Muscle of leg (tissue), 16 donors: ENCODE measurements at places on chromosomes 11 and 22. TPM values are rescaled to one million over a fixed set of nuclear protein-coding genes. Genes with fewer than 3 reads are reported as not detected.

- H3K27ac ChIP-seq = peak overlapping the region; percentile 57
- peaks cover 24% of the 10 kb centered on the region for H3K4me1 ChIP-seq
- peaks cover 86% of the 10 kb centered on the region for H3K27me3 ChIP-seq
- H3K4me3 ChIP-seq = peak overlapping the region; percentile 42
- peak; percentile 88 for DNase-seq
- H3K36me3 ChIP-seq = no peaks in the 10 kb centered on the region
These were observed 1.5 kb downstream of the DBX1 start for GRCh38 chr11:20158597-20159257.

DNA sequence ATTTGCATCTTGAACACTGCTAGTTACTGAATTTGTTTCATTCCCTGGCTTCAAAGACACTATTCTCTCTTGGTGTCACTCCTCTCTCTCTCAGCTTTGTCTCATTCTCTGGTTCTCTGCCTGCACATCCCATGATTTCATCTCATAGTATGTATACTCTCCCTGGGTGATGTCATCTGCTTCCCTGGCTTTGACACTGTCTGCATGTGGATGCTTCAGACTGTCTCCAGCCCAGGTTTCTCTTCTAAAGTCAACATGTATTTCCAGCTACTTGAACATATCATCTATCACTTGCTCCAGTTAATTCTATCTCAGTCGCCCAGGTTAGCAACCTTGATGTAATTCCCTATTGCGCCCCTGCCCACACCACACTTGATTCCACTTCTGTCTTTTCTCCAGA, 9.3 kb upstream of the ACAT1 start:
- no peak overlapping the region for H3K4me3 ChIP-seq
- DNase-seq = peak; percentile 42
- H3K27me3 ChIP-seq = no peaks in the 10 kb centered on the region
- H3K4me1 ChIP-seq = peaks cover 8% of the 10 kb centered on the region

GRCh38 chr22:17501679-17502285, 61.5 kb upstream of the SLC25A18 start:
- no peaks in the 10 kb centered on the region for H3K27me3 ChIP-seq
- H3K4me3 ChIP-seq = no peak overlapping the region
- DNase-seq = peak; percentile 85
- H3K27ac ChIP-seq = no peak overlapping the region

DNA sequence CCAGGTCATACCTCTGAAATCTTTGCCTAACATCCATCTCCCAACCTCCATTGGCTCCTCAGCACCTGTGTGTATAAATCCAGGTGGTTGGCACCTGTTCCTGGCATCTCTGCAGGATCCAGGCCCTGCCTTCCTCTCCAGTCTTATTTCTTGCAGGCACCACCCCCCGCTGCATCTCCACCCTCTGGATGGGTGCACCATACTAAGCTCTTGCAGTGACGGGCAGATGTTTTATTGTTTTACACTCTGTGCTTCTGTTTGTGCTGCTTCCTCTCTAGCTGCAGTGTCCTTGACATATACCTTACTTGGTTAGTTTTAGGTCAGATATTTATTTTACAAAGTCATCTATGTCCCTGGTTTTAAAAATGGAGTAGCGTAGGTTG, 102.6 kb downstream of the TBC1D22A start:
- H3K36me3 ChIP-seq = no peaks in the 10 kb centered on the region
- H3K27ac ChIP-seq = no peak overlapping the region
- H3K27me3 ChIP-seq = no peaks in the 10 kb centered on the region

- no peak overlapping the region for H3K27ac ChIP-seq
- no peak overlapping the region for H3K4me3 ChIP-seq
- no peak for DNase-seq
- H3K4me1 ChIP-seq = no peaks in the 10 kb centered on the region
- H3K27me3 ChIP-seq = peaks cover 3% of the 10 kb centered on the region
These were observed 110.0 kb upstream of the SYN3 start for GRCh38 chr22:33167998-33168790.

DNA sequence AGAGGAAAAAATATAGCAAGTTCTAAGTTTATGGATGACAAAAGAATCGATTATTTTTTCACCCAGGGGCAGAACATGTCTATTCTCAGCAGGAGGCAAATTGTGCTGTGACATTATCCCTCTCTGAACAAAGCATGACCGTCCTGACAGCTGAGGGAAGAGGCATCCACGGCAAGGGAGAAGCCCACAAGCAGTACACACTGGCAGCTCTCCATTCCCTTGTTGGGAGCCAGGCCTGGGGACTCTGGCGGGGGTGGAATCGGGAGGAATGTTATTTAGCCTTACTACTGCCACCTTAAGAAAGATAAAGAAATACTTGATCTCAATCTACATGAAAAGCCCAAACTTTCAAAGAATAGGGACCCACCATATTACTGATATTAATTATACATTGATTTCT, 3.4 kb downstream of the KIRREL3 start:
- H3K4me1 ChIP-seq = peaks cover 28% of the 10 kb centered on the region
- no peaks in the 10 kb centered on the region for H3K36me3 ChIP-seq
- no peak overlapping the region for H3K4me3 ChIP-seq
- DNase-seq = peak; percentile 51
- H3K27ac ChIP-seq = no peak overlapping the region
- H3K27me3 ChIP-seq = peaks cover 54% of the 10 kb centered on the region

GRCh38 chr22:48491451-48491941, 1336.2 kb downstream of the BRD1 start:
- no peak overlapping the region for H3K4me3 ChIP-seq
- no peak for DNase-seq
- no peak overlapping the region for H3K27ac ChIP-seq

GRCh38 chr11:89358761-89359160, 132.4 kb downstream of the NOX4 start:
- H3K4me3 ChIP-seq = no peak overlapping the region
- H3K27me3 ChIP-seq = no peaks in the 10 kb centered on the region
- H3K27ac ChIP-seq = no peak overlapping the region
- no peak for DNase-seq

- H3K27ac ChIP-seq = no peak overlapping the region
- no peaks in the 10 kb centered on the region for H3K36me3 ChIP-seq
- H3K27me3 ChIP-seq = peaks cover 8% of the 10 kb centered on the region
These were observed 3.9 kb downstream of the CD3D start for GRCh38 chr11:118338637-118339061.

GRCh38 chr22:24108073-24108472, 73.2 kb upstream of the SUSD2 start:
- no peak for DNase-seq
- H3K4me1 ChIP-seq = peaks cover 51% of the 10 kb centered on the region
- no peak overlapping the region for H3K4me3 ChIP-seq
- H3K27me3 ChIP-seq = no peaks in the 10 kb centered on the region
- H3K36me3 ChIP-seq = peaks cover 16% of the 10 kb centered on the region
- peak overlapping the region; percentile 50 for H3K27ac ChIP-seq

DNA sequence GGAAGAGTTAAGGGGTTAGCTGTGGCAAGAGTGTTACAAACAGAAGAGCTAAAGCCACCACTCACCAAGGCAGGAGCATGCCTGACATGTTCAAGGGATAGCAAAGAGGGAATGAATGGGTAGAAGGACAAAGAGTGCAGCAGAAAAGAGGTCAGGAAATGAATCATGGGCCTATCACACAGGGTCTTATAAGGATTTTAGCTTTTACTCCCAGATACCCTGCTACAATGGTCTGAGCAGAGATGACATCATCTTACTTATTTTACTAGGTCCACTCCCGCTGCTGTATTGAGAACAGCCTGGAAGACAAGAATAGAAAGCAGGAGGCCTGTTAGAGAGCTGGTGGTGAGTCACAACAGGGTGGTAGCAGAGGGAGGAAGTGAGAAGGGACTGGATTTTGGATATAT, 9.8 kb downstream of the TRAF6 start:
- DNase-seq = peak; percentile 51
- peak overlapping the region; percentile 83 for H3K27ac ChIP-seq
- H3K4me3 ChIP-seq = no peak overlapping the region

DNA sequence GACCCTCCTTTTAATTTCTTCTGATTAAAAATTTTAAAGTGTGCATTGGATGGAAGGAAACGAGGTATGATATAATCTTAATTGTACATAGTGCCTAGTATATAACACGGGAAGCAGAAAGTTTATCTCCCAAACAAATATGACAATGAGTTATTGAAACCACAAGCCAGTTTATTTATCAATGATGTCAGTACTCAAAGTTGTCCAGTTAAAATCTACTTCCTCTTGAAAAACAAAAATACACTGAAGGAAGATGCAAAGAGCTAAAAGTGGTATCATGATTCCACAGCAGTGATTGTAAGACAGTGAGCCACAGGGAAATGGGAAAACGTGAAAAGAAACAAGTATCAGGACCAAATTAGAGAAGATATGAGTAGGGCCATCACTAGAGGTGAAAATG, 18.8 kb upstream of the OR5B21 start:
- H3K27ac ChIP-seq = no peak overlapping the region
- H3K36me3 ChIP-seq = peaks cover 10% of the 10 kb centered on the region

DNA sequence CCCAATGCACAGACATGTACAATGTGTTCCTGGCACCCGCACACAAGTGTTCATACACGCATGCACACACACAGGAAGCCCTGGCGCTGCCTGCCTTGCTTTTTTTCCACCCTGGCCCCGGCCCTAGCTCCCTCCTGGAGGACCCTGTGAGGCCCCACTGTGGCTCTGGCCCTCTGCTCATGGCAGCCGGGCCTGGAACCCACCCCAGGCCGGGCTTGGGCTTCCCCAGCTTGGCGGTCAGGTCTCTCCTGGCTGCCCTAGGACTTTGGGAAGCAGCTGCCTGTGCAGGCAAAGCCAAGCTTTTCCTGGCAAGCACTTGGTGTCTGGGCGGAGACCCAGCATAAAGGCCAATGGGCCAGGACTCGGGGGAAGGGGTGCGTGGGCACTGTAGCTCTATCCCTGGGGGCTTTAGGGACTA, 30.5 kb downstream of the CD82 start:
- peak; percentile 89 for DNase-seq
- peaks cover 92% of the 10 kb centered on the region for H3K4me1 ChIP-seq
- H3K36me3 ChIP-seq = peaks cover 3% of the 10 kb centered on the region
- H3K4me3 ChIP-seq = no peak overlapping the region

DNA sequence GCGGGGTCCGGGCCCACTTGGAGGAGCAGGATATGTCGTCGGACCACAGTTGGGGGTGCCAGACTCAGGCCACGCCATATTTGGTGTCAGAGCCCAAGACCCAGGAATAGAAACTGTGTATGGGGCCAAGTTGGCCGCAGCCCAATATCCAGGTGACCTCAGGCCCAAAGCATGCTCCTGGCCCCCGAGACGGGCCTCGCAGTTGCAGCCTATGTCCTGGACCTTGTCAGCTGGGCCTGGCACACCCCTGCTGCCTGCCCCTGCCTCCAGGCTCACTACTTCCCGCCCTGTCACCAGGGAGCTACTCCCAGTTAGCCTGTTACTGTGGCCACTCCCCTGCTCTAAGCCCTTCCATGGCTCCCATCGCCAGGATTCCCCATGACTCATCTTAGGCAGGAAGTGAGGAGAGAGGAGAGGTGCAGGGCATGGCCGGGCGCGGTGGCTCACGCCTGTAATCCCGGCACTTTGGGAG, 23.1 kb downstream of the A4GALT start:
- H3K27ac ChIP-seq = peak overlapping the region; percentile 86
- no peaks in the 10 kb centered on the region for H3K27me3 ChIP-seq
- H3K4me1 ChIP-seq = peaks cover 63% of the 10 kb centered on the region
- H3K4me3 ChIP-seq = no peak overlapping the region
- H3K36me3 ChIP-seq = peaks cover 8% of the 10 kb centered on the region

- H3K4me3 ChIP-seq = peak overlapping the region; percentile 35
- H3K27ac ChIP-seq = peak overlapping the region; percentile 71
- H3K27me3 ChIP-seq = no peaks in the 10 kb centered on the region
These were observed 642 bp upstream of the SIK2 start for GRCh38 chr11:111601636-111601978.

GRCh38 chr22:39926753-39927152, 25.9 kb downstream of the GRAP2 start:
- DNase-seq = no peak
- peaks cover 9% of the 10 kb centered on the region for H3K27me3 ChIP-seq
- no peaks in the 10 kb centered on the region for H3K4me1 ChIP-seq
- no peak overlapping the region for H3K27ac ChIP-seq
- H3K36me3 ChIP-seq = no peaks in the 10 kb centered on the region

The TP53I11 gene
- 14.7 TPM for total RNA-seq

The GPHA2 gene
- total RNA-seq = not detected

The DDI1 gene
- not detected for total RNA-seq

The EIF3M gene
- total RNA-seq = 357 TPM

The NRXN2 gene
- 11.8 TPM for total RNA-seq

The TSPAN32 gene
- 2.7 TPM for total RNA-seq

The ACR gene
- total RNA-seq = 0.09 TPM

The TMEM126A gene
- total RNA-seq = 50.7 TPM

The BIK gene
- total RNA-seq = 0.18 TPM
